ENCODE measurements at places on chromosomes 7 and 10.

DNA sequence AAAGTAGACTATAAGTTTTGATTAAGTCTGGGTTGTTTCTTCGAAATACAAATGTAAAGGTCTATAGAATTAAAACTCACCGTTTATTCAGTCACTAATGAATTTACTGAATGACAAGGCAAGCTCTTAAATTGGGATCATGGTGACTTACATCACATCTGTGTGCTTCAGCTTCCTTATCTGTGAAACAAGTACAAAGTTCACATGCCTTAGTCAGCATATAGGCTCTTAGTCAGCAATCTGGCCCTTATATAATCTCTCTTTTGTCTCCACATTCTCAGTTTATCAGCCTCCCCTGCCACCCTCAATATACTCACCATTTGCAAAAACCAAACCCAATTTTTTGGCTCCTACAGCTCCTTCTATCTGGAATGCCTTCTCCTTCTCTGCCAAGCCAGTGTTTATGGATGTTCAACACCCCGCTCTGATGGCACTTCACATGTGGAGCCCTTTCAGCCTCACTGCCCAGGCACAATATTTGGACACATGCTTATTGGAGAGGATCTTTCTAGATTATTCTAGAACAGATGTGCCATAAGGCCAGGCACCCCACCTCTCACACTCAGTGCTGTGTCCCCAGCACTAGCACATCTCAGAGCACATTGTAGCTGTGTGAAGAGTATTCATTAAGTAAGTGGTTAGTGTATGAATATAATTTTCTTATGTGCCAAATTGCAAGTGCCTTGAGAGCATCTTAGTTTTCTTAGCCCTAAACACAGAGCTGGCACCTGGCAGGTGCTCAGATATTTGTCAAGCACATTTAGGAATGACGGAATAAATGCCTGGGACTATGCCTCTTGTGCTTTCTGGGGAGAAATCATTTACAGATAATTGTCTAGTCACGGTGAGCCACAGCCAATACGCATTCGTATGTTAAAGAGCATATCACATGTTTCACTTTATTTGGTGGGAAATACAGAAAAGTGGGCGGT, 9.8 kb upstream of the LAMB1 start:
- no peak for DNase-seq

DNA sequence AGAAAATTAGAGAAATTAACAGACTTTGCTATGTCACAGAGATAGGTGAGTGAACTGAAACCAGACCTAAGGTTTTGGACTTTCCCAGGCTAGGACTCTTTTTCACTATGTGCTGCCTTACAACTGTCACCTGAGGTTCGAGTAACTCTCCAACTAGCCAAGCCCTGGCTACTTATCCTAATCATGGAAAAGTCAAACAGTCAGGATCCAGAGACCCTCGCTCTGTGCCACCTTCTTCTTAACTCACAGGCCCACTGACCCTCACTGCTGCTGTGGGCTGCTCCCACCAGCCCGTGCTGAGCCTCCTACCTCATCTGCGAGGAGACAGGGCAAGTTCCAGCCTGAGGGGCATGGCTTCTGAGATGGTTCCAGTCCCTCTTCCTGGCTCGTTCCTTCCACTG, 211.4 kb upstream of the KLF14 start:
- no peak for DNase-seq

DNA sequence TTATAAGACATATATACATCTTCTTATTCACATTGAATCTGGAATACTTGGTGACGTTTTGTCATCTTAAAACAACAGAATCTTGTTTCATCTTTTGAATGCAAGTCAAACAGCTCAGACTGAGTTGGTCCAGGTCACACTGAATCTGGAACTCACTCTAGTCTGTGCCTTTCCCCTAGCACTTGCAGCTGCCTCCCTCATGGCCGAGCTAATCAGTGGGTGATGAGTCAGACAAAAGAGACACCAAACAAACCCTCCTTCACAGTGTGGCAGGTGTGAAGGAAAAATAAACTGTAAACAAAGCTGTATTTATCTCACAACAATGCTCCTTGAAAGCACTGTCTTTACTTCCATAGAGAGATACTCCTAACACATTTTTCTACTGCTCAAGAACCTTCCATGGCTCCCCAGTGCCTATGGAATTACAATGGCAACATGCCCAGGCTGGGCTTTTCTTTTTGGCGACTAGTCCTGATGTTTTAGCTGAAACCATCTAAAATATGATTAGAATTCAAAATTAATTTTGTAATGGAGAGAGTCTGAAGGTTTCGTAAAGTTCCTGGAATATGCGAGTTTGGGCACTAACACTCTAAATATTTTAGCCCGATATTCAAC, 140.0 kb downstream of the ZNF365 start:
- DNase-seq = no peak

DNA sequence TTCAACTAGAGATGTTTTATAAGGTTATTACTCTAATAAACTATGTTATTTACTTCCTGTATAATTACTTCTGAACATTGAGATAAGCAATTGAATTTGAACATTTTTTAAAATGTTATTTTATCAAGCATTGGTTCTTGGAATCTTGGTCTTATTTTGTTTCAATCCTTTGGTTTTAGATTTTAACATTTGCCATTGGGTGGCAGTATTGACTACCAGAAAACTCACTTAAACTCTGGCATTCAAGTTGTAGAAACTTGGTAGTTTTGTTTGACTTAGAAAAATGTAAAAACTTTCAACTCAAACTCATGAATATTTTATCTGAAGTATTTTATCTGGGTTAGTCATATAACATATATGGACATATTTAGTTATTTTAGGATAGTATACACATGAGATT, 48.1 kb downstream of the ATRNL1 start:
- DNase-seq = no peak

DNA sequence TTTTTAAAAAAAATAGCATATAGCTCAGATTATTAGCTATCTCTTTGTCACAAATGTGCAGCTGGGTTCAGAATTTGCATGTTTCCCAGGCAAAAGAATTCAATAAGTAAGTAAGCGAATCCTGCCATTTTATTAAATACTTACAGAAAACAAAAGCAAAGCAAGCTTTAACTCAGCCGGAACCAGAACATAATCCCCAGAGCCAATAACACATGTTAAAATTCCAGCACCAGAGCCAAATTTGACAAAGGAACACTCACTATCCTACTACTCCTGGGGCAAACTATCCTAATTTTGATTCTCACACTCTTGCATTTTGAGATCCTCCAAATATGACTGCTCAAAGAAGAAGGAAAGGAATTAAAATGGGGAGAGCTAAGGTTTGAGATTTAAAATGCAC, 32.6 kb downstream of the LRRTM3 start:
- no peak for DNase-seq

GRCh38 chr10:116093031-116093430, 180.0 kb downstream of the GFRA1 start:
- no peak for DNase-seq

DNA sequence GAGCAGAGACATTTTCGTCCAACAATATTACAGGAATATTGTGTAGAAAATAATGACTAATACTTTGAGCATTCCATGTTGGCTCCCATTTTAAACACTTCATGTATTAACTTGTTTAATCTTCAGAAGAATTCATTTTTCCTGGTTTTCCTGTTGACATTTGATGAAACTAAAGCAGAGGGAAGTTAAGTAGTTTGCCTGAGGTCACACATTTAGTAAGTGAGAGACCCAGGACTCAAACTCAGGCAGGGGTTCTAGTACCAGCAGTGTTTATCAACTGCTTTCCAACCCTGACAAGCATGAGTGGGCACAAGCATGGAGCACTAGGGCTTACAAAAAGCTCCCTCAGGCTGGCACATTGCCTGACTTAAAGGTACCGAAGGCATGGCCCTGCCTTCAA, 719.1 kb downstream of the AUTS2 start:
- DNase-seq = no peak

DNA sequence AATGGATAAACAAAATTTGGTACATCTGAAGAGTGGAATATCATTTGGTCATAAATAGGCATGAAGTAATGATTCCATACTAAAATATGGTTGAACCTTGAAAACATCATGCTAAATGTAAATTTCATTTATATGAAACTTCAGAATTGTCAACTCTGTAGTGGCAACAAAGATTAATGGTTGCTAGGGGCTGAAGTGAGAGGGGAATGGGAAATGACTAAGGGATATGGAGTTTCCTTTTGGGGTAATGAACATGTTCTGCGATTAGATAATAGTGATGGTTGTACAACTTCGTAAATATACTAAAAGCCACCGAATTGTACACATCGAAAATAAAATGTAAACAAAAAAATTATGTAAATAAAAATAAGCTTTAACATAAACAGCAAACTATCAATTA, 384.1 kb upstream of the STEAP1 start:
- no peak for DNase-seq

DNA sequence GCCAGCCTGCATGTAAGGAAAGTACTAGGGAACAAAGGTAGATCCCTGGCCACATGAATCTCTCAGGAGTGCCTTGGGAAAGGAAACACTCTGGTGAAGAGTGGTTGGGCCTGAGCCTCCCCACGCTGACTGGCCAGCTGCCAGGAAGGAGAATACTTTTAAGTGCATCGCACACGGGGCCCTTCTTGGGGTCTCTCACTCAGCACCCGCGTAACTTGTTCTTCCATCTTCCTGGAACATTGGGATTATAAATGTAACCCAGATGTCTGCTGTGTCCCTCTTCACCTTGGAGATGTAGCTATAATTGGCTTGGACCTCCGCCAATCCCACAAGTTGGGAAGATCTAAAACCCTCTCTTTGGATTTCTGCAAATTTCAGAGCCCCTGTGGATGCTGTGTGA, 4.4 kb upstream of the GLI3 start:
- DNase-seq = no peak

- DNase-seq = peak; percentile 10
Observed at GRCh38 chr10:111360260-111360925, 283.6 kb downstream of the ADRA2A start.

DNA sequence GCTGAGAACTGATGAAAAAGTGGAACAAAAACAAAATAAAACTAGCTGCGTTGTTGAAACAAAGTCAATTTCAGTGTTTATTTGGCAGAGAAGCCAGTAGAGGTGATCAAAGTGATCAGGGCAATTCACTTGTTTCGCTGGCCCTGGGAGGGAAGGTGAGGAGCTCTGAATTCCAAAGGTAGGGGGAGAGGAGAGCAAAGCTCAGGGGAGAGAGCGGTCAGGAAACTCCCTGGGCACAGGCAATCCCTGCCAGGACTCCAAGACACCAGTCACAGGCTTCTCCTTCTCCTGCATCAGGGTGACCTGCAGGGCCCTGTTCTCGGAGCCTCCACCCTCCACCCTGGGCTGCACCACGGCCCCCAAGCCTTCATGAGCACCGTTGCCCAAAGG, 6.8 kb upstream of the KIAA1217 start:
- no peak for DNase-seq

DNA sequence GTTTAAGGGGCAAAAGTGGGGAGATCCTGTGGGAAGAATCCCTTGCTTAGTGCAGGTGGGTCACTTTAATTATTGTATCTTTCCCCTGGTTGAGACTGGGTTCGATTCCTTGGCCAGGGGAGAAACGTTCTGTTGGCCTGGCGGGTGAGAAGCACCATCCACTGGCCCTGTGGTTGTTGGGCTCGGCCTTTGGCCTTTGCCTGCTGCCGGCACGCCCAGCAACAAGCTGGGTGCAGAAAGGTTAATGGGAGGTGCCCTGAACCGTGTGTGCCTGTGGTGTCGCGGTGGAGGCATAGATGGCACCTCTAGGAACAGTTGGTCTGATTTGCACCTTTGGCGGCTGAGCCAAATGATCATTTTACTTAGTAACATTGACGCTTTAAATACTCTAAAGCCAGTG, 363.6 kb upstream of the CNTNAP2 start:
- no peak for DNase-seq

- DNase-seq = no peak
Observed at GRCh38 chr10:32349968-32350738, 3.2 kb upstream of the EPC1 start.

DNA sequence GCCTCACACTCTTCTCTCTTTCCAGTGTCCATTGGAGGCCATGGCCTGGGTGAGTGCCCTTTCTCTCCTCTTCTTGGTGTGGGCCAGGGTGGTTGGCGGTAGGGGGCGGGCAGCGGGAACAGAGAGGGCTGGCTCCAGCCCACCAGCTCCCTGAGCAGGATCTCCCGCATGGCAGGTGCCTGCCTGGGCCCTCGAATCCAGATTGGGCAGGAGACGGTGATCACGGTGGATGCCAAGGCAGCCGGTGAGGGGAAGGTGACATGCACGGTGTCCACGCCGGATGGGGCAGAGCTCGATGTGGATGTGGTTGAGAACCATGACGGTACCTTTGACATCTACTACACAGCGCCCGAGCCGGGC, 13.5 kb upstream of the ATP6V1F start:
- no peak for DNase-seq

GRCh38 chr10:105706281-105707026, 1065.4 kb downstream of the SORCS3 start:
- DNase-seq = no peak

DNA sequence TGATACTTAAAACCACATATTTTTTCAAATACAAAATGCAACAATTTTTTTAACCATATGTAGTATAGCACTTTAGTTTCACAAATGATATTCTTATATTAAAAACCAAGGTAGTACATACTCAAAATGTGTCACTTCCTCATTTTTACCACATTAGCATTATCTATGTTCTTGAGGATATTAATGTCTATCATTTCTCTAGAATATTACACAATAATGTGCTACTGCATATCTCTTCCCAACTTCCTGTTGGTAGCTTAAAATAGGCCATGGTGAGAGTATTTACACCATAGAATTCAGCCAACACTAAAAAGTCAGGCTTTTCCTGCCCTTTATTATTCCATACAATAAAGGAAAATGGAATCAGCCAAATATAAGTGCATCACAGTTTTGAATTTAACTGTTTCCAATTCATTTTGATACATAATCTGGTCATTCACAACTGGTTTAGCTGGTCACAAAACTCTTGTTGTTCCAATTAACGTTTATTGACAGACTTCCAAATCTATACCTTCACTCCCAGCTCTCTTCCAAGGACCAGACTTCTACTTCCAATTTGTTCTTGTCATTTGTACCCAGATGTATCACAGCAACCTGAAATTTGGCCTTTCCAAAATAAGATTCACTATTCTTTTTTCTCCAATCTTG, 20.0 kb upstream of the LRRC17 start:
- no peak for DNase-seq

DNA sequence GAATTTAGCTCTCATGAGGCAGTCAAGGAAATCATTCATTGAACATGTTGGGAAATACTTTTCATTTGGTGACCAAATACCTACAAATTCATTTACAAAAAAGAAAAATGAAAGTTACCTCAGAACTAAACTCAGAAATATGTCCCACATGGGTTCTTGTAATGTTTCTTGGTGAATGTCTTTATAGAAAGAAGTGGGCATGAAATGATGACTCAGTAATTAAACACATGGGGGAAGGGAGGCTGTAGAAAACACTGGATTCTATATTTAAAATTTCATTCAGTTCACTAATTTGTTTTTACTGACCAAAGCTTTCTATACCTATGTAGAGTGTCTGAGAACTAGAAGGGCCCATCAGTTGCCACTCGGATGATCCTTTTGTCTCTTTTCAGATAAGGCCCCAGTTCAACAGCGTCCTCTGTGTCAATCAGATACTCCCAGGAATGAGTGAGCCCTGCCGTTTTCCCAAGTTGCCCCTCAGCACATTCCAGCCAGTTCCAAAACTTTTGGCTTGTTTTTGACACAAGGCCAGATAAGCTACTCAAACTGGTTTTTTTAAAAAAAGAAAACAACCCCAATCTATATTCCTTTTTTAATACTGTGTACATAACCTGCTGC, 49.3 kb upstream of the AGBL3 start:
- no peak for DNase-seq

GRCh38 chr7:43015301-43015700, 83.1 kb downstream of the MRPL32 start:
- no peak for DNase-seq

Data from stimulated activated naive CD8-positive, alpha-beta T cell treated with anti-CD3 and anti-CD28 coated beads, Interleukin-15, amount 100 ng/mL, for 72 hours (primary cell).